Activated CD4-positive, alpha-beta memory T cell treated with anti-CD3 and anti-CD28 coated beads, Interleukin-2, amount 10 ng/mL, durations not matched to agents 7 days and 5 days (primary cell): ENCODE measurements at places on chromosomes 5 and 9. TPM values are rescaled to one million over a fixed set of nuclear protein-coding genes. Genes with fewer than 3 reads are reported as not detected.

GRCh38 chr5:102866237-102866600, 111.1 kb downstream of the PAM start:
- peak overlapping the region; percentile 50 for H3K4me3 ChIP-seq
- H3K4me1 ChIP-seq, result peaks cover 11% of the 10 kb centered on the region
- peaks cover 16% of the 10 kb centered on the region for H3K36me3 ChIP-seq
- H3K27me3 ChIP-seq, result peaks cover 18% of the 10 kb centered on the region

CYSRT1 gene
- total RNA-seq, result 0.86 TPM

KCNV2 gene
- total RNA-seq, result not detected

DNA sequence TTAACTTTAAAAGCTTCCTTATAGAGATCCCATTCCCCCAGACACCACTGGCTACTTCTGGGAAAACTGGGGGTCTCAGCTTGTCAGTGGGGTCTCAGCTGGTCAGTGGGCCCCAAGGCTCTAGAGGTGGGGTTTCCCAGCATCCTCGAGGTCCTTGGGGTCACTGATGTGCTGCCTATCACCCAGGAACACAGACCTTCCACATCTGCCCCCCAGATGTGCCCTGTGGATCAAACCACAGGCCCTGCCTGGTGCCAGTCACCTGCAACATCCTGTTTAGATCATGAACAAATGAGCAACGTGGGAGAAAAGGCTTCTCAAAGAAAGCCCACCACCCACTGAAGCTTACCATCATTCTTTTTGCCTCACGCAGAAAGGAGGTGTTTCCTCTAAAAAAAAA, 165.6 kb upstream of the FSTL4 start:
- H3K27ac ChIP-seq, result no peak overlapping the region
- DNase-seq, result no peak
- no peaks in the 10 kb centered on the region for H3K36me3 ChIP-seq
- peaks cover 4% of the 10 kb centered on the region for H3K27me3 ChIP-seq
- H3K4me1 ChIP-seq, result no peaks in the 10 kb centered on the region

FBXW5 gene
- 119 TPM for total RNA-seq

GRCh38 chr5:104937598-104937997, 1375.0 kb upstream of the NUDT12 start:
- no peaks in the 10 kb centered on the region for H3K27me3 ChIP-seq
- H3K27ac ChIP-seq, result no peak overlapping the region
- no peak for DNase-seq
- no peaks in the 10 kb centered on the region for H3K4me1 ChIP-seq
- no peak overlapping the region for H3K4me3 ChIP-seq

DNA sequence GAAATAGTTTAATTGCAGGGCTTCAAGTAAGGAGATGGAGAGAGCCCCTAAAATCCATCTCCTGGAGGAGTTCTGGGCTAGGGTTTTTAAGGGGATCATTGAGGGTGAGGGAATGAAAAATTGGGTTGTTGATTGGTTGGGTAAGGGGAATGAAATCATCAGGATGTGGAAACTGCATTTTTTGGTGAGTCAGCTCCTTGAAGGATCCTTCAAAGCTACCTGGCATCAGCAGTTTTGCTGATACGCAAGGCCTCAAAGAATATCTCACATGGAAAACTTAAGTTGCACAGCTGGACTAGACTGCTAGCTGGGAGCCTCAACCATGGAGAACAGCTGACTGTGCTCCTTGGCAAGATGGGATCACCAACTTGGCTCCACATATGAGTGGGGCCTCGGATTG, 136.7 kb downstream of the FGF10 start:
- no peaks in the 10 kb centered on the region for H3K27me3 ChIP-seq
- no peak overlapping the region for H3K27ac ChIP-seq
- DNase-seq, result no peak
- no peaks in the 10 kb centered on the region for H3K4me1 ChIP-seq
- H3K4me3 ChIP-seq, result no peak overlapping the region

WDR38 gene
- not detected for total RNA-seq

- no peaks in the 10 kb centered on the region for H3K4me1 ChIP-seq
- no peak overlapping the region for H3K27ac ChIP-seq
- H3K27me3 ChIP-seq, result no peaks in the 10 kb centered on the region
- no peak for DNase-seq
- no peak overlapping the region for H3K4me3 ChIP-seq
- H3K36me3 ChIP-seq, result no peaks in the 10 kb centered on the region
These were observed 649.6 kb upstream of the RORB start for GRCh38 chr9:73847536-73847935.

- no peak overlapping the region for H3K4me3 ChIP-seq
- H3K27me3 ChIP-seq, result no peaks in the 10 kb centered on the region
- H3K36me3 ChIP-seq, result peaks cover 13% of the 10 kb centered on the region
- no peaks in the 10 kb centered on the region for H3K4me1 ChIP-seq
These were observed 14.6 kb upstream of the DDX41 start for GRCh38 chr5:177531209-177531940.

TAF11L5 gene
- not detected for total RNA-seq

- no peaks in the 10 kb centered on the region for H3K4me1 ChIP-seq
- H3K4me3 ChIP-seq, result no peak overlapping the region
- H3K27ac ChIP-seq, result no peak overlapping the region
- peaks cover 4% of the 10 kb centered on the region for H3K27me3 ChIP-seq
These were observed 142.4 kb downstream of the YIPF5 start for GRCh38 chr5:144028058-144028457.

DNA sequence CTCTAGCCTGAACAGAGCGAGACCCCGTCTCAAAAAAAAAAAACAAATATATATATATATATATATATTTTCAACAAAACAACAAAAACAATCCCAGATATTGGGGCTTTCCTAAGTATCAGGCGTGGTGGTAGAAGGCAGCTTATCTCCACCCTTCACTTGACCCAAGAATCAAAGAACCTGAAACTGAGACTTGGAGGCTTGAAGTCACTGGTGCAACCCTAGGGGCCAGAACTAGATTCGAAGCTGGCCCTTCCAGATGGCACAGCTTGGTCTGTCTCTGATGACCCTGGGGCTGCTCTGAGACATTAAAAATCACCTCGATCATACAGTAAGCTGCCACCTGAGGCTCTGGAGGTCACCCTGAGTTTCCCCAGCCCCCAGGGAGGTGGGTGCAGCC, 1.3 kb upstream of the KCNMB1 start:
- no peak for DNase-seq
- no peak overlapping the region for H3K27ac ChIP-seq
- H3K27me3 ChIP-seq, result peaks cover 28% of the 10 kb centered on the region
- H3K4me1 ChIP-seq, result peaks cover 20% of the 10 kb centered on the region
- H3K4me3 ChIP-seq, result no peak overlapping the region

DNA sequence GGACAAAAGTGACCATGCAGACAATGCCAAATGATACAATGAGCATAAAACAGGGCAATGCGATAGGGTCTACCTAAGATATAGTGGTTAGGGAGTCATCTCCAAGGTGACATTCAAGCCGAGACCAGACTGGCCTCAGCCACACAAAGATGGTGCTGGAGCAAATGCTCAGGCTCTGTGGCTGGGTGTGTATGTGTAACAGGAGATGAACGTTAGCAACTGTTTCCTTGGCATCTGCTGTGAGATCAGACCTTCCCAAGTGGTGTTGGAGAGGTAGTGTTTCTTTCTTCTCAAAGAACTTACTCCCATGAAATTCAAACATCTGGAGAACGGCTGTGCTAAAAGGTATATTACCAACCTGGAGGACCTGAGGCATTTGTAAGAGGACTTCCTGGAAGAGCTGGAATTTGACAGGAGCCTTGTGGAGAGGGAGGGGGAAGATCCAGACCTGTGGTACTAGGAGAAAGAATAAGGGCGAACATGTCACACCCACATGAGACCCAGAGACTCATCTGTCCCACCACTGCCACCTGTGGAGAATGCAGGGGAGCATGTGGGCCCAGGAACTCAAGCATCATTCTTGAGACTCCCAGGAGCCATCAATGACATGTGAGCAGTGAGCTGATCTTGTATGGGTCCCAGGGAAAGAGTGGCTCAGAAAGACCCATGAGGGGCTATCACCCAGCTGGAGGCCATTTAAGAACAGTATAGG, 21.4 kb upstream of the ANXA6 start:
- H3K4me3 ChIP-seq, result no peak overlapping the region
- H3K27me3 ChIP-seq, result no peaks in the 10 kb centered on the region
- DNase-seq, result no peak
- H3K36me3 ChIP-seq, result peaks cover 42% of the 10 kb centered on the region
- H3K4me1 ChIP-seq, result no peaks in the 10 kb centered on the region
- H3K27ac ChIP-seq, result no peak overlapping the region

DRD1 gene
- total RNA-seq, result not detected

- DNase-seq, result no peak
- H3K27me3 ChIP-seq, result no peaks in the 10 kb centered on the region
- no peak overlapping the region for H3K4me3 ChIP-seq
- no peak overlapping the region for H3K27ac ChIP-seq
These were observed 41.2 kb upstream of the PTGS1 start for GRCh38 chr9:122329597-122329996.

GRCh38 chr5:87671146-87671545, 258.4 kb upstream of the CCNH start:
- DNase-seq, result no peak
- no peaks in the 10 kb centered on the region for H3K27me3 ChIP-seq
- no peaks in the 10 kb centered on the region for H3K4me1 ChIP-seq
- no peak overlapping the region for H3K27ac ChIP-seq
